ENCODE measurements at places on chromosomes 2 and 18. TPM values are rescaled to one million over a fixed set of nuclear protein-coding genes. Genes with fewer than 3 reads are reported as not detected.

The TSPYL6 gene
- 0.16 TPM for total RNA-seq

The SPATA3 gene
- not detected for total RNA-seq

The ACTR2 gene
- 145 TPM for total RNA-seq

The MC5R gene
- total RNA-seq: not detected

The TEX44 gene
- total RNA-seq: not detected

The CYP26B1 gene
- total RNA-seq: 4.7 TPM

The VWA3B gene
- 0.48 TPM for total RNA-seq

The STK16 gene
- total RNA-seq: 11.2 TPM

The LDLRAD4 gene
- total RNA-seq: 52.3 TPM

The IL36RN gene
- total RNA-seq: 0.26 TPM

The PDE1A gene
- total RNA-seq: 49.9 TPM

The SCTR gene
- total RNA-seq: not detected

The FTCDNL1 gene
- 0.85 TPM for total RNA-seq

The KCNK3 gene
- 4.7 TPM for total RNA-seq

The CTDSP1 gene
- total RNA-seq: 66.2 TPM

The ITPRIPL1 gene
- total RNA-seq: 3.3 TPM

The RTP5 gene
- total RNA-seq: not detected

The LYPD6B gene
- total RNA-seq: 15.2 TPM

The SLC9A4 gene
- 2.9 TPM for total RNA-seq

The SPEG gene
- 31.2 TPM for total RNA-seq

The SLC4A5 gene
- total RNA-seq: 3.8 TPM

The CNGA3 gene
- total RNA-seq: 0.85 TPM

The ANKRD30B gene
- not detected for total RNA-seq

The CASP10 gene
- 19.2 TPM for total RNA-seq

The CHPF gene
- total RNA-seq: 56.9 TPM

The CTAGE1 gene
- total RNA-seq: not detected

The TMSB10 gene
- total RNA-seq: 2,618 TPM

The KIAA2012 gene
- total RNA-seq: 0.16 TPM

The PSME4 gene
- total RNA-seq: 100 TPM

The ITGB6 gene
- 25.2 TPM for total RNA-seq

The GREB1 gene
- 9.1 TPM for total RNA-seq

The CCDC178 gene
- total RNA-seq: 3.1 TPM

The CNRIP1 gene
- total RNA-seq: 38.0 TPM

The GCA gene
- 22.3 TPM for total RNA-seq

The IL1R1 gene
- total RNA-seq: 34.9 TPM

The BMPR2 gene
- total RNA-seq: 86.7 TPM

The CLIP4 gene
- total RNA-seq: 58.1 TPM

The MFF gene
- 126 TPM for total RNA-seq

The SERPINB10 gene
- 0.21 TPM for total RNA-seq

The DSG4 gene
- total RNA-seq: 0.26 TPM

The CLEC4F gene
- not detected for total RNA-seq

The C2orf78 gene
- total RNA-seq: not detected

The TAF4B gene
- 5.0 TPM for total RNA-seq

The GALR1 gene
- 1.1 TPM for total RNA-seq

The FECH gene
- total RNA-seq: 28.7 TPM

The OR6B2 gene
- total RNA-seq: not detected

The ACADL gene
- 4.9 TPM for total RNA-seq

The FZD7 gene
- total RNA-seq: 69.5 TPM
